AG09319 (cell line): ENCODE measurements at places on chromosomes 4 and X.

- DNase-seq = no peak
Observed at GRCh38 chr4:2155246-2155645, 86.7 kb downstream of the HAUS3 start.

DNA sequence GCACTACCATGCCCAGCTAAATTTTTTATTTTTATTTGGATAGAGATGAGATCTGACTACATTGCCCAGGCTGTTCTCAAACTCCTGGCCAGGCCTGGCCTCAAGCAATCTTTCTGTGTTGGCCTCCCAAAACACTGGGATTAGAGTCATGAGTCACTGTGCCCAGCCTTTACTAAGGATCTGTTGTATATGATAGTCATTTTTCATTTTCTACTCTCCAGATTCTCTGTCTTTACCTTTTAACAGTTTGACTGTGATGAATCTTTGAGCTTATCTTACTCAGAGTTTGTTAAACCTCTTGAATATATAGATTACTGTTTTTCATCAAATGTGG is 161.8 kb downstream of the FNIP2 start:
- no peak for DNase-seq

DNA sequence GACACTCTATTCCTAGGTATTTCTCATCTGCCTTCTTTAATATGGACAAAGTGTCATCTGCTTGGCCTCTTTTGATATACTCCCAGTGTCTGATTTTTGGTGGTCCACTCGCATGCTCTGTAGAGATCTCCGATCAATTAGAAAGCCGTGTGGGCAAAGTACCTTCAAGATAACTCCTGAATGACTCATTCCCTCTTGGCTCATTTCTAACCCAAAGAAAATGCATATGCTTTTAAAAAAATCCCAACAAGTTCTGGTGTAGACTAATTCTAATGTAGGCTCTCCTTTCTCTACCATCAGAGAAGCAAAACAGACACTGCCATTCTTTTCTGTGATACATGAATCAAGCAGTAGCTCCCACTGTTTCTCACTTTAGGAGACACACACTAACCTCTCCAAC is 714.9 kb upstream of the ADGRL3 start:
- no peak for DNase-seq

DNA sequence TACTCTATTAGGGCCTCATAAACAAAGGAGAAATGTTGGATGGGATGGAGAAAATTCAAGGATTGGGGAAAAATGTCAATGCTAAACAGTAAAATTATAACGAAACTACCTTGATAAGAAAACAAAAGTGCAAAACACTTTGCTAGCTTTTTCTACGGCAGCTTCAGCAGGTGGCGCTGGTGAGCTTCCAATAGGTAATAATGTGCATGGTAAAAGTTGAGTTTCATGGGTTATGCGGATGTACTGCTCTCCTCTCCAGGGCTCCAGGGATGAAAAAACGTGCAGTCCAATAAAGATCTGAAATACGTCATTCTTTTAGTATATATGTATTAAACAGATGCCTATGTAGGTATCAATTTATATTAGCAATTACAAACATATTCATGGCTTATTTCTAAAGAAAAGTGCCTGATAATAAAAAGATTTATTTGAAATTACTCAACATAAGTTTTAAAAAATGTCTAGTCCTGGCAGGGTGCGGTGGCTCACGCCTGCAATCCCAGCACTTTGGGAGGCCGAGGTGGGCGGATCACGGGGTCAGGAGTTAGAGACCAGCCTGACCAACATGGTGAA is 239.6 kb downstream of the GRXCR1 start:
- peak; percentile 10 for DNase-seq

DNA sequence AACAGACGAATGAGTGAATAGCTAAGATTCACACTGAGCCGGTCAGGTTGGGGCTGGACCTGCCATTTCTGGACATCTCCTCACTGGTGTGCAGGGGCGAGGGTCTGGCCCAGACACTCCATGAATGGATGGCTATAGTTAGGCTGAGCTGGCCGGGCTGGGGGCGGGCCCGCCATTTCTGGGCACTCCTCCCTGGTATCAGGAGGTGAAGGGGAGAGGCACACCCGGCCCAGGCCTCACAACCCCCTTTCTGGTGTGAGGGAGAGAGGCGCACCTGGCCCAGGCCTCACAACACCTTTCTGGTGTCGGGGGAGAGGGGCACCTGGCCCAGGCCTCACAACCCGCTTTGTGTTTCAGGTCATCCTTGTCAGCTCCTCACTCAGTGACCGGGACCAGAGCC is 203.2 kb upstream of the PSAPL1 start:
- no peak for DNase-seq

DNA sequence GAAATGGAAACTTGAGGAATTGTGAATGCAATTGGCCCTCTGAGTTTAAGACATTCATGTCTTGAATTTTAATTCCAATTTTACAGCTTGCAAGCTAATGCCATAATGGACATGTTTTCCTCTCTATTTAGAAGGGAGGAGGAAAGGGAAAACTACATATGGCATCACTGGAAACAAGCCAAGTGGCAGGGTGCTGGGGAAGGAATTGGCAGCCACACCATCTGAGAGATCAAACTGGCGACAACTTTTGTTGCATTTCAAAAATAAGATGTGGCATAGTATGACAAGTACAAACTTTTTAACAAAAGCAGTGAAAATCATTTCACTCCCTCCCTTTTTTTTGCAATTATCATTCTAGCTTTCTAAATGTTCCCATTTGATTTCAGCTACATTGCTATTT is 615.6 kb downstream of the CENPC start:
- DNase-seq = no peak

- DNase-seq = no peak
Observed at GRCh38 chrX:40420899-40421729, 159.7 kb upstream of the ATP6AP2 start.

DNA sequence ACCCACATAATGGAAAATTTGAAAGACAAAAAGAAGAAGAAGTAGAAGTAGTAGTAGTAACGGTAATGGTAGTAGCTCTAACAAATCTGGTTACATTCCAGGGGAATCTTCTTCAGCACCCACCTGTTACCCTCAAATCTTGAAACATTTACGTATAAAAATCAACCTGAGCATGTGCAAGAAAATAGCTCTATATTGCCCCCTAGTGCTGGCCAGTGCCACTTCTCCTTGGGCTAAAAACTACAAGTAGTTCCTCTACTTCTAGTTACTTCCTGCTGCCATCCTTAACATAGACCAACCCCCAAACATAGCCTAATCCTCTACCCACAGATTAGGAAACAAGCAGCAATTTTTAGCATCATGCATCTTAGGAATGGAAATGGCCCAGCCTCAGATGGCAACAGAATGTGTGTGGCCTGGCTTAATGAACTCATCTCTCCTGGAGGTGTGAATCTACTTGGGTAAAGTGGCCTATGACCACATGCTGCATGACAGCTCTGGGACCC is 3.1 kb downstream of the PDGFC start:
- DNase-seq = no peak

GRCh38 chr4:156686120-156686519 is 285.5 kb downstream of the PDGFC start:
- DNase-seq = peak; percentile 97

GRCh38 chrX:63785708-63786040 is 660 bp upstream of the ARHGEF9 start:
- DNase-seq = no peak

- no peak for DNase-seq
Observed at GRCh38 chrX:100681599-100681998, 37.6 kb downstream of the SRPX2 start.

- DNase-seq = no peak
Observed at GRCh38 chrX:9501362-9501761, 36.5 kb downstream of the TBL1X start.
